ENCODE measurements at places on chromosomes 2 and 18.

DNA sequence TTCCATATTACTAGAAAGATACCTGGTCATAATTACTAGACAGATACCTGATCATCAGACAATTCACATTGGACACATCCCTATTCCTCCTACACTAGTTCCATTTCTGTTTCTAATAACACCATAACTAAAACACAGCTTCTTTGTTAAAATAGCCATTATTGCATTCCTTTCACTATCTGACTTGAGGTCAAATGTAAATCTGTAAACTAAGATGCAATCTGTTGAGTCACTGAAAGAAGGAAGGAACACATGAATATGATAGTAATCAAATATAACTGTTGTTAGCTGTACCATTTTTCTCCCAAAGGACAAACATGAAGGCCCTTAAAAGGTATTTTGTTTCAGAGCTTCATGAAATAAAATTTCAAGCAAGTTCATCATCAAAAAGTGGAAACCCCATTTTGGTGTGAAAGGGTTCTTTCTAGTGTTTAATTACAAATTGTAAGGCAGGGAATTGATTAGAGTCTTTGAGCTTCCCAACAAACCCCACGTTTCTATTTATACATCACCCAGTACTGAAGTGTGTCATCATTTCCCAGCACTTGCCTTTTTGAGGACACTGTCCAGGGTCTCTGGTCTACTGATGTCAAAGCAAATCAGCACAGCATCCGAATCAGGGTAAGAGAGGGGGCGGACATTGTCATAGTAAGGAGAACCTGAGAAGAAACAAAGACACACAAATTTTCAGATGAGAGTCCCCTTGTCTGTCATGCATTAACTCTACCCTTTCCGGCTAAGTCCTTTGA, 13.0 kb downstream of the RND3 start:
- no peak for DNase-seq

- no peak for DNase-seq
These were observed 23.5 kb upstream of the C18orf32 start for GRCh38 chr18:49510393-49511115.

DNA sequence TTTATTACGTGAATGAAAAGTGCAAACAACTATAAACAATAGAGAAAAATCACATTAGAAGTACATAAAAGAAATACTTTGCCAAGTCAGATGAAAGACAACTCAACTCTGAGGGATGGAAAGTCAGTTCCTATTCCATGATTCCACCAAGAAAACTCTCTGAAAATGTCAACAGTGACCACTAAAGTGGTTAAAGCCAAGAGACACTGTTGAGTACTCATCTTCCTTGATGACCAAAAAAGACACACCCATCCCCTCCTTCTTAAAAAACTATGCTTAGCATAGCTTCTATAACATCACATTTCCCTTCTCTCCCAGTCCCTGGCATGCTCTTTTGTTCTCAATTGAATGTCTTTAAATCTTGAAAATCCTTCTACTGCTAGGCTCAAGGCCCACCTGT, 160.0 kb downstream of the TCF4 start:
- no peak for DNase-seq

DNA sequence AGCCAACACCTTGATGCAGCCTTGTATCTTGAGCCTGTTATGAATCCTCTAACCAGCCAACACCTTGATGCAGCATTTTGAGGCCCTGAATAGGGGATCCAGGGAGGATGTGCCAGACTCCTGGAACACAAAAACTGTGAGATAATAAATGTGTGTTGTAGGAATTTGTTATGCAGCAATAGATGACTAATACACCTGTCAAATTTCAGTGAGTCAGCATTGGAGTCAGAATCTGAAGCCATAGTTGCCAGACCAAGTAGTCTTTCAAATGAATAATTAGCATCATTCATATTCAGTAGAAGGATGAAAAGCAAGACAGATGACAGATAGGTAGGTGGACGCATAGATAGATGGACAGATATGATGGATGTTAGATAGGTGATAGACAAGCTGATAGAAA, 942.5 kb upstream of the SLC39A10 start:
- DNase-seq = no peak

DNA sequence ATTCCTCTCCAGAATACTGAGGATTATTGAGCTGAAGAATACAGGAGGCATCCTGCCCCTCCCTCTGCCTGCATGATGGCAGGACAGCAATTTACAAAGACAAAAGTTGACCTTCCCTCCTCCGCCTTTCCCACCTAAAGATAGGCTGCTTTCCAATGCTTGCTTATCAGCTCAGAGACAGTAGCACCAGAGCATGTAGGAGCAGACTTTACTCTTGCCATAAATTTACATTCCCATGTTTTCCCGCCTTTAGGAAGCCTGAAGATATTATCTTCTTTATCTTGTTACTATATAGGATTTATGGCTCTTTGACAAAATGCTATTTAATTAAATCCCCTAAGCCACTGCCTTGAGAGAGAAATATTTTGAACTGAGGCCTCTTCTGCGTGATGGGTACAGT, 135.6 kb upstream of the HNMT start:
- DNase-seq = no peak

GRCh38 chr2:103887625-103888024, 966.3 kb upstream of the POU3F3 start:
- no peak for DNase-seq

DNA sequence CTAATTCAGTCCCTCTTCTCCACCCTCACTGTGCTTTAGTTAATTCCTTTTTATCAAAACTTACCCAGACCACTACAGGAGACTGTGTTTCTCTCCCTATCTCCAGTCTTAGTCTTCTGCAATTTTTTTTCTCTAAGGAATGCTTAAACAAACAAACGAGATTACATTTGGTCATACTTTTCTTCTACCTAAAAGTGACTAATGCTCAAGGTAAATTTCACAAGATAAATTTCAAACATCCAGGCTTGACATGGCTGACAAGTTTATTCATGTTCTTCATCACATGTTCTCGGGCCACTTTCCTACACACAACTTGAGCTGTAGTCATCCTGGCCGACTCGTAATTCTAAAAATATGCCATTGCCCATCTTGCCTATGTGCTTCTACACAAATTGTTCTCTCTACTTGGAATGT, 23.2 kb upstream of the ACSL3 start:
- no peak for DNase-seq
